Mesothelial cell of epicardium (in vitro differentiated cells): ENCODE measurements at places on chromosomes 2 and 18. TPM values are rescaled to one million over a fixed set of nuclear protein-coding genes. Genes with fewer than 3 reads are reported as not detected.

- no peaks in the 10 kb centered on the region for H3K27me3 ChIP-seq
- peaks cover 2% of the 10 kb centered on the region for H3K36me3 ChIP-seq
- peaks cover 8% of the 10 kb centered on the region for H3K4me1 ChIP-seq
- no peak overlapping the region for H3K27ac ChIP-seq
Observed at GRCh38 chr2:127146820-127147502, 40.0 kb upstream of the BIN1 start.

DNA sequence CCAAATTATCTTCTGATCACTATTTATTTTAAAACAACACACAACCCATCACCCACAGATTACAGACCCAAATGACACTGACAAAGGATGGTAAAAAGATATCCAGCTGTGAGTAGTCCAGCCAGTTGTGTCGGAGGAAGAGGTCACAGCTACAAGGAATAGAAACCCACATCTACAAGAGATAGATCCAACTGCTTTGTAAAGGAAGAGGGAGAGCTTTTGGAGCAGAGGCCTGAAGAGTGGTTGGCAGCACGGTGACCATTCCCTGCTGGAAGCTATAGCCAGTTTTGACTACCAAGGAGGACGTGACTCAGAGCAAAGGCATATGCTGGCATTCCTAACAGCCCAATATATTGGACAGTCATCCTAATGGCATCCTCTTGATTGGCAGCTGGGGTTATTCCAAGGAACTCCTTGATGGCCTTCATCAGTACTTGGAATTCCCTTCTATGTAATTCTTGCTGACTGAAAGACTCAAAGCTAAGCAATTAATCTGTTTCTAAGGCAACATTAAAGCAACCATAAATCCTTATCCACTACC lies 17.1 kb downstream of the SLC8A1 start:
- peaks cover 5% of the 10 kb centered on the region for H3K4me1 ChIP-seq
- DNase-seq: no peak
- H3K4me3 ChIP-seq: no peak overlapping the region
- H3K27ac ChIP-seq: no peak overlapping the region

- H3K4me3 ChIP-seq: no peak overlapping the region
- DNase-seq: no peak
- no peak overlapping the region for H3K27ac ChIP-seq
- H3K27me3 ChIP-seq: no peaks in the 10 kb centered on the region
Observed at GRCh38 chr2:49754381-49754780, 600.1 kb upstream of the FSHR start.

The MBP gene
- 19.1 to 20.8 TPM (median 20.6 TPM) in 3 replicates for total RNA-seq

The MAL gene
- total RNA-seq: not detected in 3 replicates

The CXCR1 gene
- not detected in 3 replicates for total RNA-seq
